Stimulated activated naive B cell treated with anti-CD40 and anti-IgM and Interleukin-4, amounts not matched to agents 10 μg/mL and 1 μg/mL and 100 μg/mL, for 72 hours (primary cell): ENCODE measurements at places on chromosomes 5 and 9.

- no peak for DNase-seq
These were observed 28.1 kb downstream of the NDUFA8 start for GRCh38 chr9:122131401-122132001.

DNA sequence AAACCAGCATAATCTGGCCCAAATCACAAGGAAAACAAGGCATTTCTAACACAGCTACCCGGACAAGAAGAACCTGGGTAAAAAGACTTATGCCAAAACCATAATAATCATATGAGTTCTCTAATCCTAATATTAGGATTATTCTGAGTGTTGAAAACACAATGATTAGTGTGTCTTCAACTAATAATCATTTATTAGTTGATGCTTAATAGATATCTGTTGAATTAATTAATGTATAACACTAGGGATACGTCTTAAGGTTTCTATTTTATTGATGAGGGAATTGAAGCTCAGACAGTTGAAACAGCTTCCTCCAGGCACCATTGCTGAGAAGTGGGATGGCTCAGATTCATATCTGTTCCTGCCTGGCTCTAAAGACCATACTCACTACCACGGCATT is 112.2 kb downstream of the DOCK2 start:
- DNase-seq = no peak

- no peak for DNase-seq
These were observed 2.6 kb downstream of the GLIS3 start for GRCh38 chr9:4297151-4297785.

GRCh38 chr5:178376921-178377582 is 144.4 kb upstream of the PHYKPL start:
- no peak for DNase-seq

- no peak for DNase-seq
These were observed 23.3 kb upstream of the EEIG1 start for GRCh38 chr9:128003966-128004604.
